Epithelial cell of esophagus (primary cell): ENCODE measurements at places on chromosomes 11 and 22.

- DNase-seq: peak; percentile 37
These were observed 374.7 kb downstream of the DDX10 start for GRCh38 chr11:109039611-109040010.

GRCh38 chr11:100991541-100991940 is 138.1 kb downstream of the PGR start:
- peak; percentile 73 for DNase-seq

GRCh38 chr22:36197065-36197440 is 4.6 kb downstream of the APOL4 start:
- DNase-seq: no peak

- DNase-seq: no peak
These were observed 26.4 kb downstream of the BMAL1 start for GRCh38 chr11:13303668-13304649.
